Activated CD4-positive, alpha-beta T cell treated with anti-CD3 and anti-CD28 coated beads for 36 hours (primary cell): ENCODE measurements at places on chromosomes 7 and 10.

- DNase-seq = no peak
- H3K36me3 ChIP-seq = peaks cover 6% of the 10 kb centered on the region
- H3K4me1 ChIP-seq = peaks cover 5% of the 10 kb centered on the region
- no peak overlapping the region for H3K27ac ChIP-seq
- H3K27me3 ChIP-seq = no peaks in the 10 kb centered on the region
These were observed 314.5 kb downstream of the CAMK1D start for GRCh38 chr10:12663863-12664262.

DNA sequence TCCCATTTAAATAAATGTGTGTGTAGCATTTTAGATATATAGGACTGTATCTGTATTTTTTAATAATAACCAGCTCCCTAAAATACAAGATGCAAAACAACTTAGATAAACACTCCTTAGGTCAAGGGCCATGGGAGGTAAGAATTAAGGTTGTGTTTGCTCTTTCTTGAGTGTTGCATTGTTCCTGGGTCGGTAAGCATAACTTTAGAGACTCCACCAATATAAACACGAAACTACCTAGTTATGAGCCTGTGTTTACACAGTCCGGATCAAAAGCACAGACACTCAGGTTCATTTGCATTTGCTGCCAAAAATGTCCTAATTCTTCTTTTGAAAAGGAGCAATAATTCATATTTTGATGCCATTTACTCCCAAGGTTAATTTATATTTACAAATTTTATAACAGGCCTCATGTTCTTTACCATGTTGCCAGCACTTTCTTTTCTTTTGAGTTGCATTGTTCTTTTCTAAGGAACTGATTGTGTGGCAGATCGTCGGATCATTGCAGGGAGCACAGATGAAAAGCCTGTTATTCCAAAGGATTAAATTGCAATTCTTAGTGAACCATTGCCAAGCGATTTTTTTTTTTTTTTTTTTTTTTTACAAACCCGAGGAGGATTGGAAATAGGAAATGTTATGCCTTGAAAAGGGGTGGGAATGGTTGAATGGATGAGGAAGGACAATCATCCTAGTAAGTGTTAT is 45.8 kb upstream of the GLCCI1 start:
- H3K4me1 ChIP-seq = peaks cover 34% of the 10 kb centered on the region
- no peak overlapping the region for H3K27ac ChIP-seq
- no peak for DNase-seq
- no peaks in the 10 kb centered on the region for H3K36me3 ChIP-seq
- no peaks in the 10 kb centered on the region for H3K27me3 ChIP-seq

GRCh38 chr10:104406715-104407650 is 53.4 kb downstream of the CFAP58 start:
- H3K4me1 ChIP-seq = no peaks in the 10 kb centered on the region
- DNase-seq = no peak
- no peaks in the 10 kb centered on the region for H3K36me3 ChIP-seq
- H3K4me3 ChIP-seq = no peak overlapping the region
- H3K27me3 ChIP-seq = peaks cover 14% of the 10 kb centered on the region

- DNase-seq = no peak
- H3K4me1 ChIP-seq = no peaks in the 10 kb centered on the region
- H3K27me3 ChIP-seq = peaks cover 21% of the 10 kb centered on the region
These were observed at the start of gene SFTPA2 for GRCh38 chr10:79560160-79560709. TSS of gene SFTPA2 (minus strand) at chr10:79560407. CDS start at chr10:79559483, 924 bp downstream.

DNA sequence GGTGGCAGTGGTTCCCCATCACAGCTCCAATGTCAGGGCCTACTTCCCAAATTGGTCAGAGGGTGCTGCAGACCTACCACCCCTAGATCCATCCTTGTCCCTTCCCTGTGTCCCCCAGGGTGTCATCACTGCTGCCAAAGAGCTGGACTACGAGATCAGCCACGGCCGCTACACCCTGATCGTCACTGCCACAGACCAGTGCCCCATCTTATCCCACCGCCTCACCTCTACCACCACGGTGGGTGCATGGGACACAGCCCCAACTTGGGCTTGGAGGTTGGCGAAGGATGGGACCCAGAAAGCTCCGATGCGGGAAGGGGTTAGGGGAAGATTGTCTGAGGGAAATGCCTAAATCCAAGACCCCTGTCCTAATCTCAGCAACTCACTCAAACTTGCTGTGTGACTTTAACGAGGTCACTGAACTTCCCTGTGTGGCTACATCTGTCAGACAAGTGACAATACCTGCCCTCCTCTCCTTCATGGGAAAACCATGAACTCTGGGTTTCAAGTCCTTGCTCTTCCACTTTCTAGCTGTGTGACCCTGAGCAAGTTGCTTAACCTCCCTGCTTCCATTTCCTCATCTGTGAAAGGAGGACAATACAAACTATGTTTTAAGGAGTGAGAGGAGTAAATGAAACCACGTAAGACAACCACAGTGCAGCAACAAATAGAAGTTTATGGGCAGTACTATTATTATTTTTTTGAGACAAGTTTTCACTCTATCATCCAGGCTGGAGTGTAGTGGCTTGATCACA is 4.9 kb upstream of the VSIR start:
- H3K4me1 ChIP-seq = peaks cover 39% of the 10 kb centered on the region
- DNase-seq = no peak
- no peak overlapping the region for H3K27ac ChIP-seq
- H3K36me3 ChIP-seq = peaks cover 4% of the 10 kb centered on the region
- no peak overlapping the region for H3K4me3 ChIP-seq

GRCh38 chr10:62820586-62820985 is 4.4 kb upstream of the EGR2 start:
- H3K36me3 ChIP-seq = peaks cover 6% of the 10 kb centered on the region
- H3K4me3 ChIP-seq = no peak overlapping the region
- H3K4me1 ChIP-seq = peaks cover 17% of the 10 kb centered on the region
- DNase-seq = no peak
- peaks cover 22% of the 10 kb centered on the region for H3K27me3 ChIP-seq
- no peak overlapping the region for H3K27ac ChIP-seq

DNA sequence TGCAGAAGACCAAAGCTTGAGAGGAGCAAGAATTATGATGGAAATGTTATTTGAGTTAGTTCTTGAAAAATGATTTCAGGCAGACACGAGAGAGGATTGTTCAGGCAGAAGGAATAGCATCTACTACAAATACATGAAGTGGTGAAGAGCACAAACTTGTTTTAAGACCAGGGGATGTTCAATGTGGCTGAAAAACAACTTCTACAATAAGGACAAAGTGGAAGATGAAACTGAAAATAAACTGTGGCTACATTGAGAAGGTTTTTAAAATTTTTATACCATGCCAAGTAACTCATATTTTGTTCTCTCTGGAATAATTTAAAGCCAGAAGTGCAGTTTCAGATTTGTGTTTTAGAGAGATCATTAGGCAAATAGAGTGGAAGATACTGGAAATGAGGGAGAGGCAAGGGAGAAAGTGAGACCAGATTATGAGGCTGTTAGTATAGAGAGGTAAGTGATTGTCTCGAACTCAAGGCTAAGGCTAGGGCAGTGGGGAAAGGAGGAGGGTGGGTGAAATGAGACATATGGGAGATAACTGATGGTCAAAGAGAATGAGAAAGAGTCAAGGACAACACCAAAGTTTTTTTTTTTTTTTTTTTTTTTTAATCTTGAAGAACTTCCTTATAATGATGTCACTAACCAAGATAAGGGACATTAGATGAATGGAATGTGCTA is 115.4 kb downstream of the MDFIC start:
- H3K36me3 ChIP-seq = no peaks in the 10 kb centered on the region
- DNase-seq = no peak
- no peaks in the 10 kb centered on the region for H3K27me3 ChIP-seq
- no peak overlapping the region for H3K27ac ChIP-seq

DNA sequence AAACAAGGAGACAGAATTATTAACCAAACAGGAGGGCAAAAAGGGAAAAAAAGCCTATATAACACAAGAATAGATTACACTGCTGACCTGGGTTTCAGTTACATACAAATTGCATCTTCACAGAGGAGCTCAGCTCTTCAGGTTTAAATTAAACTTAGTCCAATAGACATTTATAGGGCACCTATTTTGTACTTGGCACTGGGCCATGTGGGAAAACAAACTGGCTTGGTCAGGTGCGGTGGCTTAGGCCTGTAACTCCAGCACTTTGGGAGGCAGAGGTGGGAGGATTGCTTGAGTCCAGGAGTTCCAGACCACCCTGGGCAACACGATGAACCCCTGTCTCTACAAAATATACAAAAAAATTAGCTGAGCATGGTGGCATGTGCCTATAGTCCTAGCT is 62.3 kb upstream of the CCDC6 start:
- no peak overlapping the region for H3K27ac ChIP-seq
- no peaks in the 10 kb centered on the region for H3K36me3 ChIP-seq
- no peak overlapping the region for H3K4me3 ChIP-seq
- no peak for DNase-seq
- H3K27me3 ChIP-seq = no peaks in the 10 kb centered on the region

- peaks cover 24% of the 10 kb centered on the region for H3K36me3 ChIP-seq
- H3K4me3 ChIP-seq = no peak overlapping the region
- H3K27me3 ChIP-seq = no peaks in the 10 kb centered on the region
These were observed 117.6 kb downstream of the DNAJC1 start for GRCh38 chr10:21885940-21886339.

DNA sequence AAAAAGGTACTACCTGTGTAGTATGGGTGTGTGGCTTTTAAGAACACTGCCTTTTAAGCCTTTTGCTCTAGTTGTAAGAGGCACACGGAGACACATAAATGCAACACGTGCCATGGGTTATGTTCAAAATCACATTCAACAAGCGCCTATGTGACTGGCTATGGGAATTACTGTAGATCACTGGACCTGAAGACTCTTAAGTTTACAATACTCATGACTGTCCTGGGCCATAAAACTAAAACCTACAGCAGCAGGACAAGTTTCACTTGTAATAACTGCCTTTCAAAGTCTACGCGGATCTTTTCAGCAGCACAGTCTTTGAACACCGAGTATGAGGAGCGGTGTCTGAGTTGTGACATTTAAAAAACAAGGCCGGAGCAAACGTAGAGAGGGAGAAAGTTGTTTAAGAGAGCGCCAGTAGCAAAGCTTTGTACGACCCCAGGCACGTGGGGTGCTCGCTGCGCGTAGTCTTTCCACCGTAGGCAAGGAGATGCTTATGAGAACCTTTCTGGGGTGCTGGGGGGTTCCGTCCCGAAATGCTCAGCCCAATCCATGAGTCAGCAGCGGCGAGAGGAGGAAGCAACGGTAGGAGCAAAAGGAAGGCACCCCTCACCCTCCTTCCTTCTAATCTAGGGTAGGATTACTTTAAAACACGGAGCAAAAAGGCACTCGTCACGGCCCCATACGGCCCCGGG is 662 bp downstream of the DNAJC2 start:
- H3K27ac ChIP-seq = peak overlapping the region; percentile 99
- H3K36me3 ChIP-seq = peaks cover 40% of the 10 kb centered on the region
- H3K4me3 ChIP-seq = peak overlapping the region; percentile 92
- DNase-seq = peak; percentile 49
- peaks cover 61% of the 10 kb centered on the region for H3K4me1 ChIP-seq

DNA sequence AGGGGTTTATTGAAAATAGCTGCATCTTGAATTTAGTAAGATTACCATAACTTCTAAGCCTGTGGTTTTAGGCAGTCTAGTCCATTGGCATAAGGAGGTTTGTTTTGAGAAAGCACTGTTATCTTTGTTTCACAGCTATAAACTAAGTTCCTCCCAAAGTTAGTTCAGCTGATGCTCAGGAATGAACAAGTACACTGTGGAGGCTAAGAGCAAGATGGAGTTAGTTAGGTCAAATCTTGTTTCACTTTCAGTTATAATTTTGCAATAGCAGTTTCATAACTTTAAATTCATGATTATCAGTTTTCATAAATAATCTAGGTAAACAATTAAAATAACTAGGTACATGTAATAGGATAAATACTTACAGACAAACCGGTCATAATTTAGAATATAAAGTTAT is 15.4 kb downstream of the SEC61G start:
- no peak for DNase-seq
- no peaks in the 10 kb centered on the region for H3K27me3 ChIP-seq
- no peak overlapping the region for H3K27ac ChIP-seq
- no peaks in the 10 kb centered on the region for H3K4me1 ChIP-seq
- H3K4me3 ChIP-seq = no peak overlapping the region
- peaks cover 15% of the 10 kb centered on the region for H3K36me3 ChIP-seq

GRCh38 chr7:69640216-69640615 is 41.9 kb downstream of the AUTS2 start:
- no peak for DNase-seq
- H3K27me3 ChIP-seq = no peaks in the 10 kb centered on the region
- H3K4me3 ChIP-seq = no peak overlapping the region

DNA sequence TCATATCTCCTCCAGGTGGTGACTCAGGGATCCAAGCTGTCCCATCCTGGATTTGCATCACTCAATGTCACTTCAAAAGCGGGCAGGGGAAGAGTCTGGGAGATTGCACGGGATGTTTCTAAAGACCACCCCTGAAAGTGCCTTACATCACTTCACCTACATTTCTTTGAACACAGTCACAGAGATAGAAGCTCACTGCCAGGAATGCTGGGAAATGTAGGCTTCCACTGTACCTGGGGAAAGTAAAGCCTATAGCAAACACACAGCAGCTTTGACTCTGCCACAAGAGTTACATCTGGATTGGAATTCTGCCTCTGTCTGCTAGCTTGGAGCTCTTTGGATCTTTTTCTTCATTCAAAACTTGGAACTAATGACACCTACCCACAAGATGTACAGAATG is 300.9 kb downstream of the WDR11 start:
- H3K27ac ChIP-seq = no peak overlapping the region
- H3K4me3 ChIP-seq = no peak overlapping the region
- H3K27me3 ChIP-seq = peaks cover 7% of the 10 kb centered on the region

GRCh38 chr7:149422162-149422913 is 38.5 kb downstream of the ZNF777 start:
- H3K4me3 ChIP-seq = peak overlapping the region; percentile 65
- H3K4me1 ChIP-seq = peaks cover 9% of the 10 kb centered on the region
- H3K27ac ChIP-seq = peak overlapping the region; percentile 63
- H3K27me3 ChIP-seq = no peaks in the 10 kb centered on the region
- peak; percentile 84 for DNase-seq

DNA sequence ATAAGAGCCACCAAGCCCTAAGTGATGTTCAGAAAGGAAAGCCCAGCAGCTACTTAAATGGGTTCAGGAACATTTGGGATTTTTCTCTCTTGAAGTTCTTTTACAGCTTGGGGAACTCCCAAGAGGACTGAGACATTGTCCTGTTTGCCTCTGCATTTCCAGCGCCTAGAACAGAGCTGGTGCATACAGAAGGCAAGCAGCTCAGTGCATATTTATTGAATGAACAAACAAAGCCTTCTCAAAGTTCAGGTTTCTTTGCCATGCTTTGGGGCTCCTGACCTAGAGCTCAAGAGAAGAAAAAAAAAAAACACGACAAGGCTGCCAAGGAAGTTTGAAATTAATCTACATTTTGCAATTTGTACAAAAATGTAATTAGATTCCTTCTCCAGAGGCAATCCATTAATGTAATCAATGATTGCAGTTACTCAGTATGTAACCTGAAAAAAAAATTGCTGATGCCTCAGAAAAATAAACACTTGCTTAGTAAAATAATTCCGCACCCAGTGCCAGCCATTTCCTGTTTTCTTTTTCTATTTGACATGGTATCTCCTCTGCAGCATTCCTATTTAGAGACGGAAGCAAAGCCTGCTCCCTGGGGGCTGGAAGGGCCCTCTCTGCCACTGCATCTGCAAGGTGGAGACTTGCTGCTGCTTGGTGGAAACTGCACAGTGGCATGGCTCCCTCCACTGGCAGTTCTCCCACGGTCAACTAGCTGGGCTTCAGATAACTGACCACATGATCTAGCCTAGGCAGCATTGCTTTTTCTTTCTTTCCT is 157.3 kb downstream of the TMEM178B start:
- no peak overlapping the region for H3K4me3 ChIP-seq
- no peak for DNase-seq
- no peak overlapping the region for H3K27ac ChIP-seq

- no peaks in the 10 kb centered on the region for H3K36me3 ChIP-seq
- peaks cover 4% of the 10 kb centered on the region for H3K27me3 ChIP-seq
- DNase-seq = no peak
- H3K27ac ChIP-seq = no peak overlapping the region
- no peak overlapping the region for H3K4me3 ChIP-seq
These were observed 819.4 kb downstream of the MAGI2 start for GRCh38 chr7:78634093-78634492.
